ENCODE measurements at places on chromosomes 6 and 20.

- DNase-seq: no peak
Measured at GRCh38 chr20:2618815-2619214, 33.6 kb upstream of the NOP56 start.

GRCh38 chr6:75504465-75505222 is 11.0 kb upstream of the FILIP1 start:
- no peak for DNase-seq

GRCh38 chr6:134464690-134465411 is 146.9 kb upstream of the SGK1 start:
- no peak for DNase-seq

- DNase-seq: no peak
Measured at GRCh38 chr6:149960488-149960887, 3.3 kb upstream of the ULBP1 start.

DNA sequence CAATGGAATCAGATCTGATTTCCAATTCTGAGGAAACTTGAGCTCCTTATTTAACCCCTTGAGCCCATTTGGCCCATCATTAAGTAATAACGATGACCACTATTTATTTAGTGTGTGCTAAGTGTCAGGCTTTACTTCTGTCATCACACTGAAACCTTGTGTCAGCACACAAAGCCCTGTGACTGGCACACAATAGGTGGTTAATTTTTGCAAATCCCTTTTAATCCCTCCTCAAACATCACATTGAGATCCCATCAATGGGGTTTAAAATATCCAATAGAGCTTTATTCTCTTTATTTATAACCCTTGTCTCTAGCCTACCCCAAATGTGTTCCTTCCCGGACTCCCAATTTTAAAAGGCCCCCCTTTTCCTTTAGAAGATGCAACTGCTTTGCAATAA is 656.8 kb upstream of the CHD6 start:
- no peak for DNase-seq

DNA sequence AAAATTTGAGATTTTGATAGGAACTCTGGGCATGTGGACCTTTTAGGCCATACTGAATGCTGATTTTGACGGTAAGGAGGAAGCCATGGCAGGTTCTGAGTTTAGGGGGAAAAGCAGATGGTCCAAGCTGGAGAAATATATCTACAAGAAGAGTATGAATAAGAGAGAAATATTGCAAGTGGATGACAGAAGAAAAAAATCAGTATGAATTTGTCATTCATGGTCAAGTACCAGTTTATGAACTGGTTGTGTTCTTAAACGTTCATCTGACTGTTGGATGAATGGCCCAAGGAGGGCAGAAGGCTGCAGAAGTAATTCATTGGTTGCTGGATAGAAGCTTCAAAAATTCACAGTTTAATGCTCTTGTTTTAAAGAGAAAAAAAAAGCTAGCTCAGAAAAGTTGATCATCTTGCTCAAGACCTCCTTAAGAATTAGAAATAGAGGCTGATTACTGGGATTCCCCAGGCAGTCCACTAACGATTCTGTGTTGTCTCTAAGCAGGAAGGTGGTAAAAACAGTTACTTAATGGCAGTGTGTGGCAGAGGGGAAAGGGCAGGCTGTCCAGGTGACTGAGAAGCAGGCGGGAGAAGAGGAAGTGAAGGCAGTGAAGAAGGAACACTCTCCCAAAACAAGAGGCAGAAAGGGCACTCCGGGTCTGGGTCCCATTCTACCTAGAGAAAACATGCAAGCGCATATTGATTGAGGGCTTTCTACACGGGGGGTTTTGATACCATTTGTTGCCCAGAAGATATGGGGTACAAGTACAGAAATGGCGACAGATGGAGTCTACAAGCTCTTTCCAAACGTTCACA is 2.0 kb upstream of the DUSP22 start:
- DNase-seq: no peak

DNA sequence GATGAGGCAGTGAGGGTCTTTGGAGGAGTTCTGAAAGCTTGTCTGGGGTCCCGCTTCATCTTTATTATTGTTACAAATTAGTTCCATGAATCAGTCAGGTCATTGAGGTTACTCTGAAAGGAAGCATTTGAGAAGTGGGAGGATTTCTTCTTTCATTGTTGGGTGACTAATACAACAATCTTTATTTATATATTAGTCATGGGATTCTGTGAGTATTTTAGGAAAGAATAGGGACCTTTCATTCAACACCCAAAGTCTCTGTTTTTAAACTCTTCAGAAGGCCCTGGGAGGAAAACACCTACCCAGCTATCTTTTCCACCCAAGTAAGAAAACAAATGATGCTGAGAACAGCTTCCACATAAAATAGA is 98.3 kb downstream of the SOD2 start:
- no peak for DNase-seq

GRCh38 chr6:109139109-109139508 is 43.8 kb downstream of the CEP57L1 start:
- DNase-seq: no peak

GRCh38 chr6:21323577-21323976 is 270.0 kb upstream of the SOX4 start:
- DNase-seq: no peak

DNA sequence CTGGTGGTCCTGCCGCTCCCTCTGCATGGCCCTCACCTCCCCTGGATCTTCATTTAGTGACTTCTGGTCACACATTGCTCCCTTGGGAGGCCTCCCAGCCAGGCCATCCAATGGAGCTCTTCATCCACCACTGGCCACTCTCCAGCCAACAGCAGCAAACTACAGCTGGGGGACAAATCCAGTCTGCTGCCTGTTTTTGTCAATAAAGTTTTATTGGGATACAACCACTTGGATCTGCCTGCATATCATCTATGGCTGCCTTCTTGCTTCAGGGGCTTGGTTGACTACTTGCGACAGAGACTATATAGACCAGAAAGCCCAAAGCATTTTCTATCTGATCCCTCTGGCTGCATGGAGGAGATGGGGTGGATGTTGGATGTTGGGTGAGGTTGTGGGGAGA is 156.6 kb upstream of the SULF2 start:
- DNase-seq: no peak

GRCh38 chr20:24721891-24722568 is 227.0 kb upstream of the CST7 start:
- no peak for DNase-seq

GRCh38 chr20:1001911-1002681 is at the start of gene RSPO4:
RSPO4 (minus strand) TSS chr20:1002311; CDS start chr20:1002164, 147 bp downstream.
- no peak for DNase-seq

- no peak for DNase-seq
Measured at GRCh38 chr6:36670271-36670670, 8.2 kb upstream of the CDKN1A start.

DNA sequence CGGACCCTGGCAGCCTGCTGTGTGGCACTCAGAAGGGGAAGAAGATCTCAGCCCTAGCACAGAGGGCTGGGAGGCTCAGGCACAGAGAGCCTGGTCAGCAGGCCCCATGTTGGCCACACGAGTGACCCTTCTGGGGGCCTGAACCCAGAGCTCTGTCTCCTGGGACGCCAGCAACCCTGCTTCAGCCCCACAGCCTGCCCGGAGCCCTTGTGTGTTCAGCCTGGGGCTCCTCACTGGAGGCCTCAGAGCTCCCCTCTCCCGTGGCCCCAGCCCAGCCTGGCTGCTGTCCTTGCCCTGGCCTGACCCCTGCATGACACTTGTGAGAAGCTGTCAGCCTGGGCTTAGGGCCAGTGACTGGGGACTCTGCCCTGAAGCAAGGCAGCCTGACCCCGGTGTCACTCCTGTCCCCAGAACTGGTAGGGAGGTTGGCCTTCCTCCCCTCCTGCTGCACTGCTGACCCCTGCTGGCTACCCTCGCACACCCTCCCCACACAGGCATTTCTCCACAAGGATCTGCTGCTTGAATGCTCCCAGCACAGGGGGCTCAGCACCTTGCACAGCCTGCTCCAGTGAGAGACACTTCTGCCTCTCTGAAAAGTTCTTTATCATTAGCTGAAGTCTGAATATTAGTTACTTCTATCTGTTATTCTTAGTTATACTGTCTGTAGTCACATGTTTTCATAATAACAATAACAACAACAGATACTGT is 15.4 kb upstream of the IP6K3 start:
- DNase-seq: peak; percentile 16

DNA sequence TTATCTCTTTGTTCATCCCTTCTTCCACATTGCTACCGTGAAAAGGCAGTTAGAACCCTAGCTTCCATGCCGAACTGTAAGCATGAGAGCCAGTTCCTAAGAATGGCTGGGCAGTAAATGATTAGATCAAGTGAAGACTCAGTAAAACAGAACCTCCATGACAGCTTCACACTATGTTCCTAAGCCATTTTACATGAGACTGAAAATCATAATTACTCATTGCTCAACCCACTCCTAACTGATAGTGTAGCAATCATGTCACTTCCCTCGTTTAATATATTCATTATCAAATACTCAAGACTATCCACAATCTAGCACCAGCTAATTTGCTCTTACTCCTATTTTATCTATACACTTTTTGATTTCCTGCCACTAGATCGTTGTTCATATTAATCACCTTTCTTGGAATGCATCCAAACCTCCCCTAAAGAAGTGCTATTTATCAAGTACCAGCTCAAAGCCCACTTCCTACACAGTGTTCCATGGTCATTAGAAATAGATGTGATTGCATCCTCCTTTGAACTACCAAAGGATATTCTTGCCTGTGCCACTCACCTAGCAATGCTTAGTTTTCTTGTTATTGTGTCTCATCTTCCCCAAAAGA is 6.0 kb downstream of the TMEM30A start:
- no peak for DNase-seq

DNA sequence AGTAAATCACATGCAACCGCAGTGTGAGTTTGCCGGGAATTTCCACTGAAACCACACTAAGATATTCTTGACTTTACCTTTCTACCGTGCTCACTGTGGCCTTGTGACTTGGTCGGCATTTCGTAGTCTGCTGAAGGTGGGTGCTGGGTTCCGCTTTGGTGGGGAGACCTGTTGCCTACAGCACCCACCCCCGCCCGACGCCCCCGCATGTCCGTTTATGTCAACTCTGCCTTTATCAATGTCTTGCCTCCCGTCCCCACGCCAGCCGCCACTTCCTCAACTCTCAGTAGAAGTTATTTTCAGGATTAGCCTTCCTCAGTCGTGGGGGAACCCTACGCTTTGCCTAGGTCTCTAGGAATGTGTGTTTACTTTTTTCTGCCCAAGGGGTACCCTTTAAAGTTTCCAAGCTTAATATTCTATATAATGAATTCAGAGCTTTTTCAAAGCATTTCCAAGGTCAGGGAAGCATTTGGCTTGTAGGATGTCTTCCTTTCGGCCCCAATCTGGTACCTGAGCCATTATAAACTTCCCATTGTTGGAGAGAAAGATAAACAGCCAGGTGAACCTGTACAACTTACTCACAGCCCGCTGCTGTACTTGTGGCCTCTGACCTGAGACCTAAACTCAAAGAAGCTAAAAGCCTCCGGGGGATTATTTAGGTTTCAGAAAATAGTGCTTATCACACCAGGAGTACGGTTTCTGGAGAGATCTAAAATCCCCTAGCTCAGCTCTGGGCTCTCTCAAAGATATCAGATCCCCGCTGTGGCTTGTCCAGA is 54.2 kb downstream of the TBC1D7 start:
- peak; percentile 28 for DNase-seq

DNA sequence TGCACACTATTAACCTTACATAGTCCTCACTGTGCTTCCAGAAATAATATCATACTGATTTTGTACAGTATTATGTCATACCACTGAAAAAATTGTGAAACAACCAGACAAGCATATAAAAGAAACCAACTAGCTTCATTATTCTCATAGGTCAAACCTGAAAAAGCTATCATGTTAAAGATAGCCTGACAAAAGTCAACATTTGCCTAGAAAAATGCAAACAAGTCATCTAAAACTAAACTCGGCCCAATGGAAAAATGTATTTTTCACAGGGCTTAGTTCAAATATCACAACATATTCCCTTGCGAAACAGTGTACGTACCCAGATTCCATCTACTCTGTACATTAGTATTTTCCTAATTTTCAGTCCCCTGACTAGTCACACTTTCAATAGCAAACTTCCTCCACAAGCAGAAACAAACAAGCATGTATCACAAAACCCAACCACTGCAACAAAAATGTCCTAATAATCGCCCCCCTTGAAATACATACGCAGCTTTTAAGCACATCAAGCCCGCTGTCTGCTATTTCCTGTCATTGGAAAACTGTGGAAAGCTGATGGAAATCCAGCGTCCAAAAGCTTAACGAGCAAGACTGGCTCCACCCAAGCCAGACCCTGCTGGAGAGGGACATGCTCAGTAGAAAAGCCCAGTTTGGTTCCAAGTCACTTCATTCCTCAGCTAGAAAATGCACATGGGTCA is 93.1 kb downstream of the EPB41L2 start:
- DNase-seq: no peak

DNA sequence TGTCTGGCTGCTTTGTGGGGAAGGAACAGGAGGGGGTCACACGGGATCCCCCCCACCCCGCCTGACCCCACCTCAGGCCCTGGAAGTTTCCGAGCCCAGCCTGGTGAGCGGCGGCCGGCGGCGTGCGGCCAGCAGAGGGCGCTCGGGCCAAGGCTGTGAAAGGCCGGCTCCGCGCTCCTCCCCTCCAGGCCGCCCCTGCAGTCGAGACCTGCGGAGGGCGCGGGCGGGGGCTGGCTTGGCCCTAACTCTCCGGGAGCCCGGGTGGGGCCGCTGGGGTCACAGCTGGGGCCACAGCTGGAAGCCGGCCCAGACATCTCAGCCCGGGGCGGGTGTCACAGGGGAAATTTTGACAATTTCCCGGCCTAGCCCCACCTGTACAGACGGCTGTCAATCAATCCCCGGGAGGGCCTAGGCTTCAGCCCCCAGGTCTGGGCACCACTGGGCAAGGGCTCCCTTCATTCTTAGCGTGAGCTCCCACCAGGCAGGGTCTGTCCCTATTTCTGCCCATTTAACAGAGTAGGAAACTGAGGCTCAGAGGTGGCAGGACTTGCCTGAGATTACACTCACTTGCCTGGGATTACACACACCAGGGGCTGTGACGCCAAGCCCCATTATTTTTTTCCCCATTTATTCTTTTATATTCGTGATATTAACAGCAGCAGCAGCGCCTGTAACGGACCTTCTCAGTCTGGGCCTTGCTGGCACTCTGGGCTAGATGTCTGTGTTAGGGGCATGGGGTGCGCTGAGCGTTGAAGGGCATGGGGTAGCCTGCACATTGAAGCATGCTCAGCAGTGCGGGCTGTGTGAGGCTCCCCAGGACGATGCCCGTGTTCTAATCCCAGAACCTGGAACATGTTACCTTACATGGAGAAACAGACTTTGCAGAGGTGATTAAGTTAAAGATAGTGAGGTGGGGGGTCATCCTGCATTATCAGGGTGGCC is 23.0 kb downstream of the ZBP1 start:
- DNase-seq: peak; percentile 74

- no peak for DNase-seq
Measured at GRCh38 chr6:27825025-27825793, 87.0 kb downstream of the OR2B2 start.

DNA sequence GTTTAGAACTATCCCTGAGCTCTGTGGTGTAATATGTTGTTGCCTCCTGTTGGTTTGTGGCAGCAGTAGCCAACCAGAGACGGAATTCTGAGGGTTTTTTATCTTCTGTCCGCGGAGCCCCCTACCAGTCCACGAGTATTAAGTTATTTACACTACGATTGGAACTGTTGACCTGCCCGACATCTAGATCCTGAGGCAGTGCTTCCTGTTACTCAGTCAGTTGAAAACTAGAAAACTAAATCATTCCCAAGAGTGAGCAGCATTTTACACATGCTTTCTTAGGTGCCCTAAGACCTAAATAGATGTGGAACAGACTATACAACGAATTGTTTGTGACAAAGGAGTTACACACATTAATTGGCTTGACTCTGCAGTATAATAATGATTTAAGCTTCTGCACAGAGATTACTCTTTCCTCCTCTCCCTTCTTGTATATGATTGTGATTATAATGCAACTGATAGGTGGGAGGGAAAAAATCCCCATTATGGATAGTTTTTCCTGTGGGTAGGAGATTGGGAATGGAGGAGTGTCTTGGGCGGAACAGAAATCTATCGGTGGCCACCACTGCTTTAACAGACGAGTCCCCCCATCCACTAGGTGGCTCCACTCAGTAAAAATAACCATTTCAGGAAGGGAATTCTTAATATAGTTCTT is 1.7 kb downstream of the LOC128125822 start:
- peak; percentile 34 for DNase-seq
